ENCODE measurements at places on chromosomes 6 and 20. TPM values are rescaled to one million over a fixed set of nuclear protein-coding genes. Genes with fewer than 3 reads are reported as not detected.

DNA sequence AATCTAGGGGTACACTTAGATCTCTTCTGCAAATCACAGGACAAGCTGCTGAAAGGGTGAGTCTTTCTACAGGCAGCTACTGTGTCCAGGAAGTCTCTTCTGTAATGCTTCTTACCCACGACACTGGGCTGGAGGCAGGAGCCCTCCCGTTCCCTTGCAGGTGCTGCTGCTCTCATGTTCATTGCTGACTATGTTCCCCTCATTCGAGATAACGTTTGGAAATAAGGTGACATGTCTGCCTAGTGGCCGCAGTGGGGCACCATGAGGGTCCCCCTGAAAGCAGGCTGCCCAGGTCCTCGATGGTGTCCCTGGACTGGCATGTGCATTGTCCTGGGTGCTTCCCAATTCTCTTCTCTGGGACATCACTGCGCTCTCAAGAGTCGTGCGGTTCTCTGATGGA is 74.7 kb downstream of the SYNJ2 start:
- H3K4me3 ChIP-seq = no peak overlapping the region
- no peaks in the 10 kb centered on the region for H3K27me3 ChIP-seq
- H3K27ac ChIP-seq = no peak overlapping the region

DNA sequence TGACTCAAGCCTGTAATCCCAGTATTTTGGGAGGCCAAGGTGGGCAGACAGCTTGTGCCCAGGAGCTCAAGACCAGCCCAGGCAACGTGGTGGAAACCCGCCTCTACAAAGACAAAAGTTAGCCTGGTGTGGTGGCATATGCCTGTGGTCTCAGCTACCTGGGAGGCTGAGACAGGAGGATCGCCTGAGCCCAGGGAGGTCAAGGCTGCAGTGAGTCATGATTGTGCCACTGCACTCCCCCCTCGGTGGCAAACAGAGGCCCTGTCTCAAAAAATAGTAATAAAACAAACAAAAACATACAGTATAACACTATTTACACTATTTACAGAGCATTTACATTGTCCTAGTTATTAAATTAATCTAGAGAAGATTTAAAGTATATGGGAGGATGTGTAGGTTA is 56.0 kb upstream of the PIM1 start:
- no peaks in the 10 kb centered on the region for H3K27me3 ChIP-seq
- DNase-seq = no peak
- H3K4me1 ChIP-seq = no peaks in the 10 kb centered on the region
- no peak overlapping the region for H3K4me3 ChIP-seq
- H3K27ac ChIP-seq = no peak overlapping the region
- H3K36me3 ChIP-seq = no peaks in the 10 kb centered on the region

DNA sequence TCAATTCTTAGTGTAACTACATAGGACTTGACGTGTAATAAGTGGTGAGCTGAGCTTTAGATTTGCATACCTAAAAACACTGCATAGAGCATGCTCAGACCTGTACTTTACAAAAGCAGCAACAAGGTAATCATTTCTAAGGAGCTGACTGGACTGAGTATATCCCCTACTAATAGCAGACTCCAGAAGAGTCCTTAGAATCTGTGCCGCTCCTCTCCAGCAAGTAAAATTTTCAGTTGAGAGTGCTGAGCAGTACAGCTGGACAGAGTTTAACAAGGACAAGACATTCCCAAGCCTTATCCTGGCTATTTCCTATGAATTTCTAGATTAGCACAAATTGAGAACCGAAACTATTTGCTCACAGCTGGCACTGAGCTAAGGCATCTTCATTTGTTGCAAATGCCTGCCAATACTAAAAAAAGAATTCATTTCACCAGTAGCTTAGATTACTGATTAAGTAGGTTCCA is 26.1 kb upstream of the KLHL31 start:
- H3K4me3 ChIP-seq = no peak overlapping the region
- no peak overlapping the region for H3K27ac ChIP-seq
- H3K4me1 ChIP-seq = no peaks in the 10 kb centered on the region

DNA sequence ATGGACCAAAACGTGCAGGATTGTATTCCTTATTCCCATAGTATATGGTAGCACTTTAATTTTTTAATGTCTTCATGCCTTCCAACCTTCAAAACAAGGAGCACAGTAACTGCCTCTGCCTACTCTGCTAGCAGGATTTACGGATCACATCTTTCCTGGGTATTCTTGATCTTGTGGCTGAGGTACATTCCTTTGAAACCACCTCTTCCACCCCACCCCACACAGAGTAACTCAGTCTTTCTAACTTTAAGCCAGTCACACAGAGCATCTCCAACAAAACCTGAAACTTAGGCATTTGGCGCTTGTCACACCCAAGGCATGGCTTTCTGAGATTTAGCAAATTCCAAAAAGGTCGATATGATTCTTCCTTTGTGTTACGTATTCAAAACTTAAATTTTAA is 2.3 kb upstream of the ID4 start:
- H3K4me1 ChIP-seq = no peaks in the 10 kb centered on the region
- DNase-seq = no peak
- H3K27me3 ChIP-seq = peaks cover 22% of the 10 kb centered on the region

DNA sequence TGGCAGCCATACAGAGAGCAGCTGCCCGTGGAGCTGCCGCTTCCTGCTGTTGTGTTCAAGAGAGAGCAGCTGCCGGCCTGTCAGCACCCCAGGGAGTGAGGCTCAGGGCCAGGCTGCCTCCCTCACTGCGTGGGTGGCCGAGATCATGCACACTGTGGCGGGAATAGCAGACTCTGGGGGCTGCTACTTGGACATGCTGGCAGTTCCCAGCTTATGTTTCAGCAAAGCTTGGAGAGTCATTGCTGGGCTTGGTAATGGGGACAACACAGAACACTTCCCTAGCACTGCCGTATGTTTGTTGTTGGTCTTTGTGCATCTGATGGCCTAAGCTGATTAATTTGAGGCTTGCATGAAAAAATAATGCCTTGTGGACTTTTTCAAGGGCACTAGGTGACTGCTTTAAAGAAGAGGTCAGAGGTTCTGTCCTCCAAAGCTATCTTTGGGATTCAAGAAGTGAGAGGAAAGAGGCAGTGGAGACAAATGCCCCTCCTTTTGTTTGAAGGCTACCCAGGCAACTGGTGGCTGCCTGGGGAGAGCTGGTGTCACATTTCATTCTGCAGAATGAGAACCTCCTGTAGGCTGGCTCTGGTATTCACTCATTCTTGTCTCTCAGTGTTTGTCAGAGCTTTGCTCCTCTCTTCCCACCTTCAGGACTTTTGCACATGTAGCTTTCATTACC is 18.8 kb downstream of the MRAP2 start:
- no peak for DNase-seq
- H3K36me3 ChIP-seq = no peaks in the 10 kb centered on the region
- H3K4me3 ChIP-seq = no peak overlapping the region
- no peaks in the 10 kb centered on the region for H3K27me3 ChIP-seq

DNA sequence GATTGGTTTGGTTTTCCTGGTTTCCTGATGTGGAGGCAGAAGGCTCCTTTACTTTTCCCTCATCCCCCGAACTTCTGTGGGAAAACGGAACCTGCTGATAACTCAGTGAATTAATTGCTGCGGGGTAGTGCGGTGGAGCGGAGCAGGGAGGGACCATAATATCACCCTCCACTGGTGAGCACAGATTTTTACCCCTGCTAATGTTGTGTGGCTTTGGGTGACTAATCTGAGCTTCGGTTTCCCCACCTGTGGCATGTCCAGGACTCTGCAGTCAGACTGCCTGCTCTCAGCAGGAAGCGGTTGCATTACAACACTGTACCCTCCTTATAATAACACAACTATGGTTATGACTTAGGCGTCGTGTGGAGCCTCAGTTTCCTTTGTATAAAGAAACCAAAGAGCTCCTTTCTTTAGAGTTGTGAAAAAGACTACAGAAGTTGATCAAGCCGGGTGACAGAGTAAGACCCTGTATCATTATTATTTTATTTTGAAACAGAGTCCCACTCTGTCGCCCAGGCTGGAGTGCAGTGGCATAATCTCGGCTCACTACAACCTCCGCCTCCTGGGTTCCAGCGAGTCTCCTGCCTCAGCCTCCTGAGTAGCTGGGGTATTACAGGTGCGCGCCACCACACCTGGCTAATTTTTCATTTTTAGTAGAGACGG is 2.2 kb upstream of the ID1 start:
- H3K4me1 ChIP-seq = peaks cover 33% of the 10 kb centered on the region
- peak; percentile 28 for DNase-seq
- H3K27ac ChIP-seq = no peak overlapping the region
- no peak overlapping the region for H3K4me3 ChIP-seq
- H3K36me3 ChIP-seq = no peaks in the 10 kb centered on the region

DNA sequence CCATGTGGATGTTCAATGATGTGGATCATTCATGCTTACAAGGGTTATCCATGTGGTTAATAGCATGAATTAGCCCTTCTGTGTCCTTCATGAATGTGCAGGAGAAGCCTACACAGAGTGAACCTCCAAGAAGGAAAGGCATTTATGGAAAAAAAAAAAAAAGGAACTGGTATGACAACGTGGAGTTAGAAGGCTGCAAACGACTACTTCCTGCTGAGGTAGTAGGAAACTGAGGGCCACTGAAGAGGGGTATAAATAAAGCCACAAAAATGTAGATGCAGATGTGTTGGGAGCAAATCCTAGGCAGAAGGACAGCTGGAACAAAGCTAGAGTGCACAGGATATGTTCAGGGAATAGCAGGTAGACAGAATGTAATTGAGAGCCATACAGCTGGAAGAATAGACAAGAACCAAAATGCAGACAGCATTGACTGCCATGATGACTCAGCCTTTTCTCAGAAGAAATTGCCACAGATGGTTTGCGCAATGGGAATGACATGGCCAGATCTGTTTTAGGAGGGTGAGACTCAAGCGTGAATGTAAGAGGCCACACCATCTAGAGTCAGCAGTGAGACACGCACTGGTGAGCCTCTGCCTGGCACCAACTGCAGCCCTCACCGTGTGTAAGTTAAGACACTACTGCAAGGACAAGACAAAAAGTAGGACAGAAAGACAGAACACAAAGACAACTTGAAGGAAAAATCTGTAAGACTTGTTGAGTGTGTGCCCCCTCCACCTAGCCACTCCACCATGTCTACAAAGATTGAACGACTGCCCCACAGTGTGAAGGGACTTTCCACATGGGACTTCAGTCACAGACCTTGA is 79.8 kb downstream of the KIF13A start:
- no peak overlapping the region for H3K27ac ChIP-seq
- DNase-seq = no peak
- H3K4me1 ChIP-seq = no peaks in the 10 kb centered on the region

DNA sequence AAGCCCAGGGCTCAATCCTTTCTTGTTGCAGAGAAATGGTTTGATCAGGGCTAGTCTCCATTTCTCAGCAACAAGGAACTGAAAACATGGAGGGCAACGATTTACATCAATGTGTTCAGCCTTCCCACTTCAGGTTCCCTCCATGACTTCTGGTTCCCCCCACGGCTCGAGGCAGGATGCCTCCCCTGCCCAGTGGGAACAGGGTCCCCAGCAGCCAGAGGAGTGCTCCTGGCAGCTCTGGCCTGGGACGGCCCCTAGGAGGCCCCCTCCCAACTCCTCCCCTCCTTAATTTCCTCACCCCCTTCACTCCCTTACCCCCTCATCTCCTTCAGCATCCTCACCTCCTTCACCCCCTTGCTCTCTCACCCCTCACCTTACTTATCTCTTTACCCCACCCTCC is 283.8 kb downstream of the CDC5L start:
- no peak for DNase-seq
- peaks cover 4% of the 10 kb centered on the region for H3K27me3 ChIP-seq
- H3K27ac ChIP-seq = no peak overlapping the region
- H3K4me1 ChIP-seq = no peaks in the 10 kb centered on the region
- no peaks in the 10 kb centered on the region for H3K36me3 ChIP-seq
- no peak overlapping the region for H3K4me3 ChIP-seq

- H3K4me1 ChIP-seq = no peaks in the 10 kb centered on the region
- H3K36me3 ChIP-seq = no peaks in the 10 kb centered on the region
- H3K4me3 ChIP-seq = no peak overlapping the region
- H3K27me3 ChIP-seq = no peaks in the 10 kb centered on the region
- H3K27ac ChIP-seq = no peak overlapping the region
Measured at GRCh38 chr6:29769336-29769735, 46.1 kb downstream of the HLA-F start.

DNA sequence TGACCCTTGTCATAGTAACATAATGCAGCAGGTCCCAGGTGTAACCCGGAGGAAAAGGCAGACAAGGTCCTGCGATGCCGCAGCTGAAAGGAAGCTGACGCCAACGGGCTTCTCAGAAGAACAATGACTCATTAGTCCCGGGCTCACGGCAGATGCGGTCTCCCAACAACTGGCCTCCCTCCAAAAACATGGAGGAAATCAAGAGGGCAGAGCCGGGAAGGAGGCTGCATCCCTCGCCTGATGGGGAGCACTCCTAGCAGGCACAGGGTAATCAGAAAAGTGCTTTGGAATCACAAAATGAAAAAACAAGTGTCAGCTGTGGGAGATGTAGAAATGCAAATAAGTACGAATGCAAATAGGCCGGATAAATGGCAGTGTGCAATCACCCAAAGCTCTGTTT is 165.2 kb upstream of the AGPAT4 start:
- no peaks in the 10 kb centered on the region for H3K4me1 ChIP-seq
- H3K27me3 ChIP-seq = no peaks in the 10 kb centered on the region
- H3K27ac ChIP-seq = no peak overlapping the region
- DNase-seq = no peak

GRCh38 chr6:54698974-54699373 is 147.6 kb upstream of the FAM83B start:
- no peak overlapping the region for H3K27ac ChIP-seq
- no peaks in the 10 kb centered on the region for H3K4me1 ChIP-seq
- no peak overlapping the region for H3K4me3 ChIP-seq

DNA sequence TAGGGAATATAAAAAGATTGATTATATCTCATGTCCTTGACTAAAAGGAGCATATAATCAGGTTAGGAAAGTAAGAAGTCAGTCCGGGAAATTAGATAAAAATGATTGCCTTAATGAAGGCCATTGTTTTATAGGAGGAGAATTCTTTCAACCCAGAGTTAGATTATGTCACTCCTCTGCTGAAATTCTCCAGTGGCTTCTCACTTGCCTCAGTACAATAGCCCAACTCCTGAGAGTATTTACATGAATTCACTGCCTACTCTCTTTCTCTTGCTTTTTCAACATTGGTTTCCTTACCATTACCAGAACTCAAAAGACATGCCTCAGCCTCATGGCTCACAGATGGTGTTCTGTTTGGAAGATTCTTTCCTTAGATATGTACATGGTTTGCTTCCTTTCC is 114.9 kb downstream of the EPHA7 start:
- DNase-seq = no peak
- H3K4me1 ChIP-seq = no peaks in the 10 kb centered on the region
- H3K36me3 ChIP-seq = no peaks in the 10 kb centered on the region

Gene C20orf96
- 3.3 TPM for total RNA-seq

Gene OR2B6
- not detected for total RNA-seq

Gene CSTF1
- 20.7 TPM for total RNA-seq

Gene COL19A1
- total RNA-seq = not detected

Gene C20orf202
- total RNA-seq = not detected

Gene NRN1
- not detected for total RNA-seq
